H1 (cell line): ENCODE measurements at places on chromosomes 3 and 15.

DNA sequence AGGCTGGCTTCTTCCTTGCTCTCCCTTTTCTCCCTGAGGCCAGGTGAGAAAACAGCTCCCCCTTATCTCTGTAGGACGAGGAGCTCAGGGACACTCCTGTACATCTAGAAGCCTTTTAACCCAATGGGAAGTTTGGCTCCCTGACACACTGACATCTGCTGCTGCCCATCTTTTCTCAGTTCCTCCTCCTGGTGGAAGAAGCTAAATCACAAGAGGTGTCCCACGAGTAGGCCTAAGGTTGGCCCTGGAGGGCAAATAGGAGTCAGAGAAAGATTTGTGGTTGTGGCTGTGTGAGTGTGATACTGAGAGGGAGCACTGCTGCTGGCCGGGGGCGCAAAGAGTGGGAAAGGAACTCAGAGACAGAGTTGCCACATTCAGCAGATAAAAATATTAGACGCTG is 49.5 kb downstream of the ARHGAP31 start:
- DNase-seq: no peak

GRCh38 chr3:77380136-77380535 is 340.2 kb downstream of the ROBO2 start:
- DNase-seq: no peak

DNA sequence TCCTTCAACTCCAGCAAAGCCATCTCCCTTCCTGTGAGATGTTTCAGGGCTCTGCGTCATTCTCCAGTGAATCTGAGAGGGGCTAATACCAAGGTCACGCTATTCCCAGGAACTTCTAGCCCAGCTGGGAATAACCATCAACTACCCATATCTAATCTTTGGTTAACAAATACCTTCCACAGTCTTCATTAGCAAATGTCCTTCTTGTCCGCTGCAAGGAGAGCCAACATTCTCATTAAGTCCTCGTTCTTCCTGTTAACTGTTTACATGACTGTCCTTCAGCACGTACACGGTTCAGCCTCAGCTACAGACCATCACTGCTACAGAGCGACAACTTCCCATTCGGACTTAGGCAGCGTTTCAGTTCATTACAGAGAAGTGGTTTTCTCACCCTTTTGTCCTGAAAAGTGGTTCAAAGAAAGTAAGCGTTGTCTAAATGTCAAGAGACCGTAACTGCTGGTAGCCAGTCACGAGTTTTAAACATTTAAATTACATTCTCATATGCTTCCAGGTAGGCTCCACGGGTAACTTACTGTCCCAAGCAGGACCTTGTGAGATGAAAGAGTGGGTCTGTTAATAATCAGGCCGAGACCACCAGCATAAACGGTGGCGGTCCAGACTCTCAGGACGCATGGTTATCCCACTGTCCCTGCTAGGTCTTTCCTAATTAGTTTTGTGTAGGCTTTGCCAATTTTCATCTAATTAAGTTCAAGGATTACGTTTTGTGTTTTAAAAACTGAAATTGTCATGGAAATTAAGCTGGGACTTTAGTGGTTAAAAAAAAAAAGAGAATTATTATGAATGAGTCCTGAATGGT is 63.8 kb downstream of the CHSY1 start:
- no peak for DNase-seq

DNA sequence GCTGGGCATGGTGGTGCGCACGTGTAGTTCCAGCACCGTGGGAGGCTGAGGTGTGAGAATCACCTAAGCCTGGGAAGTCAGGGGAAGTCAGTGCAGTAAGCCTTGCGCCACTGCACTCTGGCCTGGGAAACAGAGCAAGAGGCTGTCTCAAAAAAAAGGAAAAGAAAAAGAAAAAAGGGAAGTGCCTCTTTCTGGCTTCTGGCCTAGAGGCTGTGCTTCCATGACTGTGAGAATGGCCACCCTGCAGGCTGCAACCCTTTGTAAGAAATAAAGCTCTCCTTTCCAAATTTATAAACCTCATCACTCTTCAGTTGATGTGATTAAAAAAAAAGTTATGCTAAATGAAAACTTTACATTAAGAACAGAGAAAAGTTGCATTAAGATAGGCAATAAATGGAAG is 774.3 kb downstream of the TUSC7 start:
- no peak for DNase-seq

- peak; percentile 43 for DNase-seq
Measured at GRCh38 chr15:77033417-77033728, 37.5 kb downstream of the TSPAN3 start.

DNA sequence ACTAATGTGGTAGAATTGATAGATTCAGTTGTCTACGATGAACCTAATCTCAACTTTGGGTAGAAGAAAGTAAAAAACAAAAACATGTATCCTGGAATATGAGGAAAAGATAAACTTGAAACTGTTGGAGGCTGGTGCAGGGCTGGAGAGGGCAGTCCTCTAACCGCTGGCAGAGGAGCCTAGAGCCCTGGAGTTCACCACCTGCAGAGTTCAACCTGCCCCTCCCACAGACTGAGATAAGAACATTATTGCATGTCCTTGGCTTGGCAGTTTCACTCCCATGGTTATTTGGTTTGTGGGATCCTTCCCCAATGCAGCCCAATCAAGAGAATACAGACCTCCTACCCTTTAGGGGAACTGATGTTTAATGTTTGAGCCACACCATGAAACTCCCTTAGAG is 53.2 kb upstream of the GATM start:
- no peak for DNase-seq

GRCh38 chr15:47862402-47862801 is 145.1 kb downstream of the SEMA6D start:
- no peak for DNase-seq
